NT2/D1 (cell line): ENCODE measurements at places on chromosomes 7 and 10.

DNA sequence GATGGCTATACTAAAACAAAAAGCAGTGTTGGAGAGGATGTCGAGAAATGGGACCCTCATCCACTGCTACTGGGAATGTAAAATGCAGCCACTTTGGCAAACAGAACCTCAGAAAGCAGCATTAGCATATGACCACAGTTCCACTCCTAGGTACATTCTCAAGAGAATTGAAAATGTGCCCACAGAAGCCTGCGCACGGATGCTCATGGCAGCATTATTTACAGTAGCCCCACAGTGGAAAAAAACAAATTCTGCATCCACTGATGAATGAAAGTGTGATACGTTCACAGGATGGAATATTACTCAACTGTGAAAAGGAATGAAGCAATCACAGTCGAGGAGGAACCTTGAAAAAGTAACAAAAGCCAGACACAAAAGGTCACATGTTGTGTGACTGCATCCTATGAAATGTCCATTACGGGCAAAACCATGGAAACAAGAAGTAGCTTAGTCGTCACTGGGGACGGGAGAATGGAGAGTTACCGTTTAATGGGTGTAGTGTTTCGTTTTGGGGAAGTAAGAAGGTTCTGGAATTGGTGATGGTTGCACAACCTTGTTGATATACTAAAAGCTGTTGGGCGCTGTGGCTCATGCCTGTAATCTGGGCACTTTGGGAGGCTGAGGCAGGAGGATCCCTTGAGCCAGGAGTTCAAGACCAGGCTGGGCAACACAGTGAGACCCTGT lies 2.5 kb upstream of the UPK3B start:
- no peak for DNase-seq

DNA sequence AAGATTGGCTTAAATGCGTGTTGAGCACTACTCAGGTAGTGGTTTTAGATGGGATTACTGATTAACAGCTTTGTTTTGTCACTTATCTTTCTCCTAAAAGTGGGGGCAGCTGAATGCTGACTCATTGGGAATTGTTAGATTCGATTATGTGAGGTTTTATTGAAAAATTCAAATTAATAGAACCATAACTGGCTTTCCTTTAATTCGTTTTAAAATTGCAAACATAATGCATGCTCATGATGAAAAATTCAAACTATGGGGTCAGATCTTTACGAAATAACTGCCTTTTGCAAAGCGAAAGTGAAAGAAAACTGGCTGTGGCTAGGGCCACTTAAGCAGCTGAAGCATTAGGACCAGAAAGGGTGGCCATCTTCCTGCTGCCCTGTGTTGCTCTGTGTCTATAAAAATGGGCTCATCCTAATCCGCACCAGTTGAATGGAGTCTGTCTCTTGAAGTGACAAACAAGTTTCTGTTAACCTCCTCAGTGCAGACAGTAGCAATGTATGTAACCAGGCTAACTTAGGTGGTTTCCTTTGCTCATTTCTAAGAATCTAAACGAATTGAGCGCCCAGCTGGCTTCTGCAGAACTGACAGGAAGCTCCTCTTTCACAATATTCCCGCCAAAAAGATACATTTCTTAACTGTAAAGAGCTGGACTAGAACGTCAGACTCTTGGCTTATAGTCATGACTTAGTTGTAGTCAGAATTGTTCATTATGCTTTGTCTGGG lies 27.8 kb downstream of the DENND10 start:
- no peak for DNase-seq

- no peak for DNase-seq
These were observed 41.1 kb upstream of the PRKAR1B start for GRCh38 chr7:767941-768731.

GRCh38 chr7:155916926-155917655 lies 104.8 kb upstream of the SHH start:
- no peak for DNase-seq

GRCh38 chr7:44762726-44763522 lies 14.3 kb downstream of the ZMIZ2 start:
- no peak for DNase-seq

DNA sequence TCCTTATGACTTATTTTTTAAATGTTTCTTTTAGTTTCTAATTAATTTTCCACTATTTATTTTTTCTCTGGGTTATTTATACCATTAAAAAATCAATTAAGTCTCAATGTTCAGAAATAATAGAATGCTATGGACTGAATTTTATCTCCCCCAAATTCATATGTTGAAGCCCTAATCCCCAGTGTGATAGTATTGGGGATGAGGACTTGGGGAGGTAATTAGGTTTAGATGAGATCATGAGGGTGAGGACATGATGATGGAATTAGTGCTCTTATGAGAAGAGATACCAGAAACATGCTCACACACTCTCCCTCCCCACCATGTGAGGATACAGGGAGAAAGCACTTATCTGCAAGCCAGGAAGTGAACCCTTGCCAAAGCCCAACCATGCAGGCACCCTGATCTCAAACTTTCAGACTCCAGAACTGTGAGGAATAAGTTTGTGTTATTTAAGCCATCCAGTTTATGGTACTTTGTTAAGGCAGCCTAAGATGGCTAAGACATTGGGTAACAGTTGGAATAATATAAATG lies 202.6 kb downstream of the MDFIC start:
- DNase-seq: no peak

DNA sequence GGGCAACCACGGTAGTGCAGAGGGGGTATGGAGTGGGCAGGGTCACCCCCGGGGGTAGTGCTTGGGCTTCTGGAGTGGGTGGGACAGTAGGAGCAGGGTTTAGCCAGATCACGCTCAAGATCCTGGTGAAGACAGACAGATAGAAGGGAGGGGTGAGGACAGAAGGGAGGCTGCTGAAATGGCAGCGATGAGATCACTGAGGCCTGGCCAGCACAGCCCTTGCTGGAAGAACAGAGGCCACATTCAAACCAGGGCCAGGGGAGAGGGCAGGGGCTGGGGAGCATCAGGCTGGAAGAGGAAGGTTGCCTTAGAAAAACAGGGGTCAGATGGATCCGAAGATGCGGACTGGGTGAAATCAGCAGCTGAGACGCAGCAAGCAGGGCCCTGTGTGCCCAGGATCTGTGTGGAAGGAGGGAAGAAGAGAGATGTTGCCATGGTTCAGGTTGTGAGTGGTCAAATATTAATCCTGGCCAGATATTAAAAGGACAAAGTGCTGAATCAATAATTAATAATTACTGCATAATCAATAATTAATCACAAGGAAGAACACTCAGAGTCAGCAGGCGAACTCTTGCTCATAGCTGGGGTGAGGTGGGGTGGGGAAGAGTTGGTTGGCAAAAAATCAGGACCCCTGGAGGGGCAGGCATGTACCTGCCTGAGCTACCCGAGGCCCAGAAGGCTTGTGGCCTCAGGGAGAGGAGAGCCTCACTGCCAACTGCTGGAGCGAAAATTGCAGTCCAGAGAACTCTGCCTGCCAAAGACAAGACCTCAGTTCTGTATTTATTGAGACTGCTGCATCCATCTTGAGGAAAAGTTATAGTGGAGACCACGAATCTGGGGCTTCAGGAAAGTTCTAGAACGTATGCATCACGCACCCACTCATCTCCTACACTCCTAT lies 105.7 kb downstream of the GRB10 start:
- no peak for DNase-seq

DNA sequence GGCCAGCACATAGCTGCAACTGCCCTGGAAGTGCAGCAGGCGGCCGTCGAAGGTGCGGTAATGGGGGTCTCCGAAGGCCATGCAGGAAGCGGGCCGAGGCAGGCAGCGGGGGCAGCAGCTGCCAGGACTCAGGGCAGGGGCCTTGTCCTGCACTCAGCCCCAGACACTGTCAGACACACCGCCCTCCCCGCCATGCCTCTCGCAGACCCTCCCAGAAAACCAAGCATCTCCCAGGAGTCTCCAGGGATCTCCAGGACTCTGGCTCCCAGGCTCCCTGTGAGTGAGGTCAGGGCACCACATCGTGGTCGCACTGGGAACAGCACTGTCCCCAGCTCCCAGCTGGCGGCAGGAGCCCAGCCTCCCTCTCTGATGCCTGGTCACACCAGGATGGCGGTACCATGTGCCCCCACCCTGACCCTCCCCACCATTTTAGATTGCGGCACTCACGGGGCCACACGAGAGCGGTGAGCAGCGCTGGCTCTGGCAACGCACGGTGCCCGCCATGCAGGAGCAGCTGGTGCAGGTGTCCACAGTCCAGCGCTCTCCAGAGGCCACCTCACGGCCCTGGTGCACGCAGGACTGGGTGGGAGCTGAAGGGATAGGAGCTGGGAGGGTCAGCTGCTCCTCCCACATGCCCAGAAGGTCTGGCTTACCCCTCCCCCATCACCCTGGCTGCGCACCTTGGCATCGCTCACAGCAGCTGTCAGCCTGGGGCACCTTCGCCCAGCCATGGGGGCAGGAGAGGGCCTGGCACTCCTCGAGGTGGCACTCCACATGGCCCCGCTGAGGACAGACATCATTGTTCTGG lies 17.5 kb downstream of the ATP6V1F start:
- peak; percentile 69 for DNase-seq

- DNase-seq: no peak
These were observed 24.0 kb upstream of the CUL1 start for GRCh38 chr7:148674689-148675088.

GRCh38 chr7:142632271-142633134 lies 116.8 kb upstream of the PRSS1 start:
- peak; percentile 71 for DNase-seq

DNA sequence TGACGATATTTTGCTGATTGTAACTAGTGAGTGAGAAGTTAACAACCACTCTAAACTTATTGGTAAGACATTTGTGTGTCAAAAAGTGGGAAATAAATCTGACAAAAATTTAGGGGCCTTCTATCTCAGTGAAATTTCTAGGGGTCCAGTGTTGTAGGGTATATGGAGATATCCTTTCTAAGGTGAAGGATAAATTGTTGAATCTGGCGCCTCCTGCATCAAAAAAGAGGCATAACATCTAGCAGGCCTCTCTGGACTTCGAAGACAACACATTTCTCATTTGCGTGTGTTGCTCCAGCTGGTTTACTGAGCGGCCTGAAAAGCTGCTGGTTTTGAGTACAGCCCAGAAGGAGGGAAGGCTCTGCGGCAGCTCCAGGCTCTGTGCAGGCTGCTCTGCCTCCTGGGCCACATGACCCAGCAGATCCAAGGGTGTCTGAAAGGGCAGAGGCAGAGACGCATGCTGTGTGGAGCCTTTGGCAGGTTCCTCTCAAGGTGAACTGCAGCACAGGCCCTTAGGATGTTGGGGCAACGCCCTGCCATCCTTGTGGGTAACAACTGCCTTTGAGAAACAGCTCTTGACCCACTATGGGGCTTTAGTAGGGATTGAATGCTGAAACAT lies 72.4 kb downstream of the LMBR1 start:
- no peak for DNase-seq

DNA sequence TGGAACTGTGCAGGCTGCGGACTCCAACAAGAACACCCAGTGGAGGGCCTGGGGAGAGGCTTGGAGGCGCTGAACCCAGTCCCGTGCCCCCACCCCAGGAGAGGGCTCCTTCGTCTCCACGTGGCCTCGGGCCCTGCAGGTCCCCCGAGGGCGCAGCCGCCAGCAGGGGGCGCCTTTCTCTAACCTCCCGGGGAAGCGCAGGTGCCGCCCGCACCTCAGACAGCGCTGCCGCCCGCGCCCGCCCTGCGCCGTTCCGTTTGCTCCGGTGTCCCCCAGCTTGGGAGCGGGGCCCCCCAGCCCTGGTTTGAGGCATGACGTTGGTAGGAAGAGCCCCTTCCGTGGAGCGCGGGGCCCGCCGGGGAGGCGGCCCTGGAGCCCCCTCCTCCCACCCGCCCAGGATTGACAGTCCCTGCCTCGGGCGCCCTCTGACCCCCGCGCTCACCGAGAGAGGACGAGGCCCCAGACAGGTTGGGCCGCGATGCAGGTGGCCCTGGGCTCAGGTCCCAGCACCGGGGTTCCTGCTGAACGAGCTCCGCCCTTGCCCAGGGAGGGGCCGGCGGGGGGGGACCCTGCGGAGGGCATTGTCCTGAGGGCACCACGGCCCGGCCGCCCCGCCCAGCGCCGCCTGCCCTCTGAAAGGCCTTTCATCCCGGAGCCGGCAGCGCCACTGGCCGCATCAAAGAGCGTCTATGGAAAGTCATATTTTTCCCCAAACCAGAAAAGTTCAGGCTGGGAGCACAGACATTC lies 42.8 kb downstream of the FOXL3 start:
- DNase-seq: peak; percentile 81

- peak; percentile 60 for DNase-seq
These were observed 33.3 kb downstream of the CDK14 start for GRCh38 chr7:90629297-90629918.

GRCh38 chr10:86583983-86584382 lies 62.4 kb upstream of the WAPL start:
- no peak for DNase-seq

GRCh38 chr10:58570307-58570723 lies 57.6 kb downstream of the BICC1 start:
- DNase-seq: no peak
